ENCODE measurements at places on chromosomes 2 and 18.

DNA sequence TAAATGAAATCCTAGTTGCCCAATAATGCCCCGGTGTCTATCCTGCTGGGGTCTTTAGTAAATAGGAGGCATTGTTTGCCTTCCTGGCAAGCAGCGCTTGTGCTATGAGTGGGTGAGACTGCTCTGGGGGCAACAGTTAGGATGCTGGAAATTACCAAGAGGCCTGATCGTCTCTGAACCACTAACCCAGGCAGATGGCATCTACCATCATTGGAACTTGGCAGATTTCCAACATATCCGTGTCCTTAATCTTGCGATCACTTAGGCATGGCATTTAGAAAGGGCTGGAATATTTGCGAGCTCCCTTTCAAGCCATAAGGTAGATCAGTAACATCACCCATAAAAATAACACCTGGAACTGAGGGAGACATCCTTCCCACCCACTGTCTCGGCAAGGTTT lies 18.8 kb upstream of the SH3RF3 start:
- no peak for DNase-seq

DNA sequence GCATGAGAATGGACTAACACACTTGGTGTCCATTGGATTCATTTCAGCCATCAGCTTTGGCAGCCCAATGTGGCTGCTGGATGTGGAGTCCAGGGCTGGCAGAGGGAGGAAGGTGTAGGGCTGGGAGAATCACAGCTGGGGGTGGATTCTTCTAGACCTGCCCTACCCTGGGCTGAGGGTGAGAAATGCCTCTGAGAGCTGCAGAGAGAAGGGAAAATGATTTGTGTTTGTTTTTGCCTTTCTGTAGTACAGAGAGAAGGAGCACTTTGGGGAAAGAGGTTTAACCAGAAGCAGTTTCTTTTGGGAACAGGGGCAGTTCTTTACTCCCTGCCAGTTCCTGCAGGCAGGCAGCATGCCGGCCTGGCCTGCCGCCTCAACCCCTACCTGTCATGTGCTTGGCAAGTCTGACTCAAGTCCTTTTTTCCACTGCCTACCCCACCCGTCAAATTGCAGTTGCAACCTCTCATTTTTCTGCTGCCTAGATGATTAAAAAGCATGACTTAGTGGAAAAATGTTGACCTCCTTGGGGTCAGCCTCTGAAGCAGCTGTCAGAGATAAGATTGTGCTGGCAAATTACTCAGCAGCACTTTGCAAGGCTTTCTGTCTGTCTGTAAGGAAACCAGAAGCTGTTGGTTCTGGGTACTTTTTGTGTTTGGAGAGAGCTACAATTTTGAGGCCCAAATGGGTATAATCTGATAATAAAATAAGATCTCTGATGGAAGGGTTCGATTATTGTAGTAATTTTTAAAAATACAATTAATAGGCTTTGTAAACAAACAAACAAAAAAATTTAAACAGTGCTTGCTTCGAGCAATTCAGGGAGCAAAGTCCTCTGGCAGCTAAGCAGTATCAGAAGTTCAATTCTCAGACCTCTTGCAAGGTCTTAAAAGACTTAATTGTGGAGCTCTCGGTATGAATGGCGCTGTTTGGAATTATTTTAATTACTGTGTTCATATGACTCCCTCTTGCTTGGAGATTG lies 21.7 kb downstream of the LBH start:
- no peak for DNase-seq

- no peak for DNase-seq
Observed at GRCh38 chr2:221268631-221269030, 303.5 kb downstream of the EPHA4 start.

DNA sequence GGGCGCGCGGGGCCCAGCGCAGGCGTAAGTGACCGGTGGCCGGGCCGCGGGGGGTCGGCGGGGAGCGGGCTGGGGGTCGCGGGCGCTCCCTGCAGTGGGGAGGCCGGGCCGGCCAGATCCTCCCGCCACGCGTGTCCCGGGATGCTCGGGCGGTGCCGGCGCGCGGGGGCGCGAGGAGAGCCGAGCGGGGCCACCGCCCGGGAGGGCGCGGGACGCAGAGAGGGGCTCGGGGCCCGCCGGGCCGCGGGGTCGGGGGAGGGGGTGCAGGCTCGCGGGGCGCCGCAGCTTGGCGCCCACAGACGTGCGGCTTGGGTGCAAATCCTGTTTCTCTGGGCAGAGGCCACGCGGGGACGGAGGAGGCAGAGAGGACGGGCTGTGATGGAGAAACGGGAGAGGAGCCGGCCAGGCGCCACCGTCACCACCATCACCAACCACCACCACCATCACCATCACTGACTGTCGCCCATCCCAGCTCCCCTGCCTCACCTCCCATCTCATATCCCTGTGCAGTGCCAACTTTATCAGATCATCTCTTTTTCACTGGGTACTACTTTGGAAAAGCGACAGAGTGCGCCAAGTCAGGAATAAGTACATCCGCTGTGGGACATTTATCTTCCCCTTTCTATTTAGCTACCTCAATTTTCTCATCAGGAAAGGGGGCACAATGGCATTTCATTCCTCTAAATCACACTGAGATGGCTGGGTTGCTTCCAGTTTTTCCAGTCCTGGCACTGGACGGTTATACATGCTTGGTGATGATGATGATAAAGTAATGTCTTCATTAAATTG lies 97.2 kb upstream of the GPR45 start:
- DNase-seq = no peak

GRCh38 chr2:100909534-100910081 lies 89.7 kb downstream of the NPAS2 start:
- DNase-seq = no peak
